ENCODE measurements at places on chromosomes 4 and X.

DNA sequence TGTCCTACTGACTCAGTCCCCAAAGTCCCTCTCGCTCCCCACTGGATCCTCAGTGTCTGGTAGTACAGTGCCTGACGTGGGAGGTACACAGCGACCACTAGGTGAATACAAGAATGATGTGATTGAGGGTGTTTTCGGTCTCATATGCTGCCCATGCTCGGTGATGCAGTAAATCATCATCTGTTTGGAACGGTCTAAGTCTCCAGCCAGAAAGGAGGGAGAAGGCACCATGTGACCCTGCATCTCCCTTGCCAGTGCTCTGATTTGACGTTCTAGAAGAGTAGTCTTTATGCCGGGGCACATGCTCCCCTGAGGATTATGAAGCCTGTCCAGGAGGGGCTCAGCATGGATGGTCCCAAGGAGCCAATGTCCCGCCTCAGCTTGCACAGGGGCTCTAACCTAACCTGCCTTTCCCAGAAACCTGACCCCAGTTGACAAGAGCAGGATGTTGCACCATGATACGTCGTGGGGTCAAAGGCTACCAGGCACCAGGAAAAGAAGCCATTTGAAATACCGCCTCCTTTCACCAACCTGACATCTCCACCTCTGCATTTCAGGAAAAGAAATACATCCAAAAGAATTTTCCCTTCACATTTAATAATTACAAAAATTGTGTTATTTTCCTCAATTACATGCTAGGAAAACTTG, 13.8 kb upstream of the PLXNB3 start:
- no peak for DNase-seq

DNA sequence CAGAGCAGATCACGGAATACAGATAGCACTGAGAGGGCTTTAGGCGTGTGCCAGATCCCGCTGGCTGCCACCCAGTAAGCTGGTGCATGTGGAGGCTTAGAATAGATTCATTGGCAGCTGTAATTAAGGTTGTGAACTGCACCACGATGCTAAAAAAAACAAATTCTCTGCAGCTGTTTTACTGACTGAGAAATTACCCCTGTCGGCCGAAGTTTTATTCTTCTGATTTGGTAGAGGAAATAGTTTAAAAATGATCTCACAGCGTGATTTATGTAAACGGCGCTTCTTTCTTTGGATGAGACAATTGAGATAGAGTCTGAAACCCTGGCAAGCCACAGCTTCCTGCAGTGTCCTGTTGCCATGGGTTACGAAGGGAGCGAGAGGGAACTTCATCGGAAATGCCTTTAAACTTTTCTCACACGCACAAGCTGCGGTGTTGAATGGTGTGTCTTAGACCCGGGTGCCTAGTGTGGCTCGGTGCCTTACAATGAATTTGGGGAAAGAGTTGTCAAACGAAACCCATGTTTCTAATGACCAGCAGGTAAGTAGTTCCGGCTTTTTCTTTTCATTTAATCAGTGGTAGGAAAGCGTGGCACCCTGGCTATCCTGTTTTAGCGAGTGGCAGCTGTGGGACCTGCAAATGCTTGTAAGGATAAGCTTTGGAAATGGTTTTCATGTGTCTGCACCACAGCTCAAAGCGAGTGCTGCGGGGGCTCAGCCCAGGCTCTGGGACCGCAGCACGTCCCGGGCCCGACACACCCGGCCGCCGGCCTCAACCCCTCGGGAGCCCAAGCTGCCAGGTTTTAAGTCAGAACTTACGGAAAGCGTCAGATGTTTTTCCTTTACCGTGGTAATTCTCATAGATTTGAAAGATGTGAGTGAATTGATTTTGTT, 71.7 kb upstream of the HGFAC start:
- DNase-seq: peak; percentile 95

DNA sequence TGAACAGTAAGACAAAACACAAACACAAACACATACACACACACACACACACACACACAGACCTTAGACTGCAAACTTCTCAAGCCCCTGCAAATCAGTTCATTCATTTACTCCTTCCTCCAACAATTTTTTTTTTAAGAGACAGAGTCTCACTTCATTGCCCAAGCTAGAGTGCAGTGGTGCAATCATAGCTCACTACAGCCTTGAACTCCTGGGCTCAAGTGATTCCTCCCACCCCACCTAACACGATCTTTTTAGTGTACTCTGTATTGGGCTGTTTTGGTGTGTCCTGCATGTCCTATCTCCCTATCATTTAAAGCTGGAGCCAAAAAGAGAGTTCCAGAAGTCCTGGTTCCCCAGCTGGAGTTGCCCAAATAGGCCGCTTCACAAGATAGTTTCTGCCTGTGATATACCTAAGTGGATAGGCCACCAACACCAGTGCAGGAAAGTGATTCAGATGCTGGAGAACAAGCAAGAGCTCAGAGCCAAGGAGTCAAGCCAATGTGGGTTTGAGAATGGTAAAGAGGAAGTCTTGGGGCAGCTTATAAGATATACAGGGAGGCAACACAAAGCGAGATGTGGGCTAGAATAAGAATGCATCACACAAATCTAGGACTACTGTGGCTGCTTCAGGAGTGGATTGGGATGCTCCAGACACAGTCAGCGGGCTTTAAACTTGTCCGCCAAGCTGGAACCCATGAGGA, 85.4 kb upstream of the RAPGEF2 start:
- DNase-seq: no peak

DNA sequence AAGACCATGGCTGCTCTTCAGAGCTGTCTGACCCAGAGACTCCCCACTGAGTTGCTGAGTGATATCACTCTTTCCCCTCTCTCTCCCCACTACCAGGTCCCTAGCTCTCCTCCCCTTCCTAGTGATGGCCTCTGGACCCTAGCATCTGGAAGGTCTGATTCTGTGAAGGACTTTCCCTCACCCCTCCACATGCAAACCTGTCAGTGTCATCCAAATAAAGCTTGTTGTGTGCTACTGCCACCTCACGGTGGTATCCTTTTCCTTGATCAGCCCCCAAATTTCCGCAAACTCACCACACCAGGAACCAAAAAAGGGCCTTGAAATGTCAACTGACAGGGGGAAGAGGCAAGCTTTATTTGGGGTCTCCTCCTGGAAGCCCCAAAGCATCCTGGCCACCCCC, 500.2 kb downstream of the IDS start:
- DNase-seq: no peak

- peak; percentile 74 for DNase-seq
Measured at GRCh38 chr4:78056265-78057129, 626 bp upstream of the FRAS1 start.

DNA sequence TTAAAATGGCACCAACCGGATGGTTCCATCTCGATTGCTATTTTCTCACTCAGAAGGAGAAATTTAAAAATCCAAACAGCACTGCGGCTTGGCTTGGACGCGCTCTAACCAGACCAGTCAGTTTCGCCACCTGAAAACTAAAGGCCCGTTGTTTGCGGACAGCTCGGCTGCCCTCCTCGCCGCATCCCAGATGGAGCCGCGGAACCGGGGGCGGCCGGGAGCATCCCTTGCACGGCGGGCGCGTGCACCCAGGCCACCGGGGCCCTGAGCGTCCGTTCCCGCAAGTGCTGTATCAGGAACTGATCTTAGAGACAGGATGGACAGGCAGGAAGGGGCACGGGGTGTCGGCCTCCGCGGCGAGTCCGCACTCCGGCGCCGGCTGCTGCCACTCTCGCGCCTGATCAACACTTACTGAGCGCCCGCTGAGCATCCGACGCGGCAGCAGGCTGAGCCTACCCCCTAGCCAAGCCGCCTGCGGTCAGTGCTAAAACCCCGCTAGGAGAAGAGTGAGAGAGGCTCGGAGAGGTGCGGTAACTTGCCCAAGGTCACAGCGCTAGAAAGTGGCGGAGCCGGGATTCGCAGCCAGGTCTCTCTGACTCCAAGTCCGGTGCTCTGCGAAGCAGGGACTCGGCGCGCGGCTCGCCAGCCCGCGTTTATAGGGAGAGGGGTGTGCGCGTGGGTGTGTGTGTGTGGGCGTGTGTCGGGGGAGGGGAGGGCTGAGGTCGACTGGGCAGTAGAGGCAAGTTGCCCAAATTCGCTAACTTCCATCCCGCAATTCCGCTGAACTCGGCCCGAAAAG, at the start of gene CITED1:
TSS of gene CITED1 (minus strand) at position 629 of the 799 bp plus-strand sequence. CDS start 3,045 bp downstream, outside the sequence.
- DNase-seq: no peak

- no peak for DNase-seq
Measured at GRCh38 chr4:147791341-147791740, 59.5 kb downstream of the ARHGAP10 start.

DNA sequence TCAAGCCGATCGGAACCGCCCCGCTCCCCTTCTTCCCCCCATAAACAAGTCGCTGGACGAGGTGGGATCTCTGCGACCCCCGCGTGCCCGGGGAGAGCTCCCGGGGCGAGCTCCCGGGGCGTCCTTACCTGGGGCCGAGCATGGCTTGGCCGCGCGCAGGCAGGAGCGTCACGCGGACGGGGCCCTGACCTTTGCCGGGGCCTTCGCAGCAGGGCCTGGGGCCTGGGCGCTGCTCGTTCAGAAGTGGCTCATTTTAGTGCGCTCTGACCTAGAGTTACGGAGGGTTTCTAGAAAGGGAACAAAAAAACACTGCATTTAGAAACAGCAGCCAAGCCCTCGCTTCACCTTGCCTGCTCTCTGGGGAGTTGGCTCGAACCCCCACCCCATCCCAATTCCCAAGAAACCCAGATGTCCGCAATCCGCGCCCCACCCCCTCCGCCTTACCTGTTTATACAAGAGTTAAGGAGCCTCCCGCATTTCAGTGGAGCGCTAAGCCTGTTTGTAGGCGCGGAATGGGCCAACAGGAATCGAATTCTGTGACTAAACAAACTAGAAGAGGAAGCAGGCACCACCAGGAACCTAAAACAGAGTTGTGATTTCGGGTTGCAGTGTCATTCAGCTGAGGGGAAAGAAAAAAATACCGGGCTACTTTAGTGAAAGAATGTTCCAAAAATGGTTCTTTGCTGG, 814 bp upstream of the RBM47 start:
- no peak for DNase-seq

- no peak for DNase-seq
Measured at GRCh38 chr4:109276482-109277095, 25.9 kb downstream of the COL25A1 start.

GRCh38 chrX:136555694-136556093, 23.7 kb downstream of the VGLL1 start:
- DNase-seq: no peak

DNA sequence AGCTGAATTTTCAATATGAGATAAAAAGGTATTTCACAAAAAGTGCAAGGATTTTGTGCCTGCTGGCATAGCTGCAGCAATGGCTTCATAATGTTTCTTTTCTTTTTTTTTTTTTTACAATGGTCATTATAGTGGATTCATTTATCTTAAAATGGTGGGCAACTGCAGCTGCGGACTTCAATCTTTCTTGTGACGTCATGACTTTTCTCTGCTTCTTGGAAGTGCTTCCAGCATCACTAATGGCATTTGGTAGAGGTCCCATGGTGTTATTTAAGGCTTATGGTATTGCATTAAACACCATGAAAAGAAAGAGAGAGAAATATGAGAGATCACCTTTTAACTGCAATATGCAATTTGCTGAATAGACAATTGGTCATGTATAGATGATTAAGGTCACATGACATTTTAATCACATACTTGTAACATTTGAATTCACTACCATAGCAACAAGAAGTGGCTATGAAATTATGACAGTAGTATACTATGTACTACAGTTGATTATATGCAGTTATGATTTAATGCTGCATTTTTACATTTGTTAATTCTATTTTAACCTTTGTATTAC, 684.0 kb upstream of the AADAT start:
- no peak for DNase-seq

- DNase-seq: no peak
Measured at GRCh38 chr4:169152899-169153298, 117.9 kb downstream of the SH3RF1 start.
